ENCODE measurements at places on chromosomes 12 and 14.

DNA sequence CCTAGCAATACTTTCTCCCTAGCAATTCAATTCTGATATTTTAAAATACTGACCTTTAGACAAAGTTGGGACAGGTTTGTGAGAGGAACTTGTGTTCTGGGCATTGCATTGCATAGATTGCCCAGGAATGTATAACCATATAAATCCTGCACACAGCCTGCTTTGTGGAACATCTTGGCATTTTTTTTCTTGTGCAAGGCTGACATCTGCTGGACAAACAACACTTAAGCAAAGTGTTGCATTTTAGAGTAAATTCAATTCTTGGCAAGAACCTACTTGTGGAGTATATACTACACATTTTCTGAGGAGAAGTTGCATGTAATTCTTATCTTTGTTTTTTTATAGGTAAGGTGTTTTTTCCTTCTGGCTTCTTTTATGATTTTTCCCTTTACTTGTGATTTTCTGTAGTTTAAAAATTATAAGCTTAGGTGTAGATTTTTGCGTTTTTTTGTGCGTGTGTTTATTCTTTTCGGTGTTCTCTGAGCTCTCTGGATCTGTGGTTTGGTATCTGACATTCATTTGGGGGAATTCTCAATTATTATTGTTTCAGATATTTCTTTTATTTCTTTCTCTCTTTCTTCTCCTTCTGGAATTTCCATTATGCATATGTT, 26.4 kb downstream of the TESPA1 start:
- peak; percentile 28 for DNase-seq

GRCh38 chr14:105351920-105352851, 37.6 kb downstream of the PACS2 start:
- peak; percentile 88 for DNase-seq

GRCh38 chr14:71497645-71498086, 434.6 kb upstream of the RGS6 start:
- DNase-seq: no peak

- peak; percentile 55 for DNase-seq
Measured at GRCh38 chr12:116060764-116061163, 216.7 kb downstream of the MED13L start.

DNA sequence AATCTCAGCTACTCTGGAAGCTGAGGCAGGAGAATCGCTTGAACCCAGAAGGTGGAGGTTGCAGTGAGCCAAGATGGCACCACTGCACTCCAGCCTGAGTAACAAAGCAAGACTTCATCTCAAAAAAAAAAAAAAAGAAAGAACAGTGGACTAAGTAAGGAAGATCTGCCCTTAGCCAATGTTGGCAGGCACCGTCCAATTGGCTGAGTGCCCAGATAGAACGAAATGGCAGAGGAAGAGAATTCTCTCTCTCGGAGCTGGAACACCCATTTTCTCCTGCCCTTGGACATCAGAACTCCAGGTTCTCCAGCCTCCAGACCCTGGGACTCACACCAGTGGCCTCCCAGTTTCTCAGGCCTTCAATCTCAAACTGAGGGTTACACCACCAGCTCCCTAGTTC, 49.9 kb downstream of the ESR2 start:
- no peak for DNase-seq

GRCh38 chr14:75640876-75641275, 19.8 kb downstream of the ERG28 start:
- no peak for DNase-seq

DNA sequence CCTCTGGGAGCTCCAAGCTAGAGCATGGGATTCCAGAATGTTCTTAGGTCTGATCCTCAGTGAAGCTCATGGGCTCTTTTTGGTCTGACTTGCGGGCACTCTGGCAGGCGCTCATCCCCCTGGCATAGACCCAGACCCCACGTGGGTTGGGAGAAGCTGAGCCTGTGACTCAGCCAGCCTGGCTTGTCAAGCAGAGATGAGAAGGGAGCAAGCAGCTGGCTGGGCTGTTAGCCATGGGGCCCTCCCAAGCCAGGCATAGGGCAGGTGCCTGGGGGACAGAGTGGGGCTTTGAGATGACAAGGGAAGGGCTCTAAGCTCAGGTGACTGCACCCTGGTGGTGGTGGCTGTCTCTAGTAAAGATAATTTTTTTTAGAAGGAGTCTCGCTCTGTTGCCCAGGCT, 80.3 kb upstream of the NOS1 start:
- DNase-seq: no peak

DNA sequence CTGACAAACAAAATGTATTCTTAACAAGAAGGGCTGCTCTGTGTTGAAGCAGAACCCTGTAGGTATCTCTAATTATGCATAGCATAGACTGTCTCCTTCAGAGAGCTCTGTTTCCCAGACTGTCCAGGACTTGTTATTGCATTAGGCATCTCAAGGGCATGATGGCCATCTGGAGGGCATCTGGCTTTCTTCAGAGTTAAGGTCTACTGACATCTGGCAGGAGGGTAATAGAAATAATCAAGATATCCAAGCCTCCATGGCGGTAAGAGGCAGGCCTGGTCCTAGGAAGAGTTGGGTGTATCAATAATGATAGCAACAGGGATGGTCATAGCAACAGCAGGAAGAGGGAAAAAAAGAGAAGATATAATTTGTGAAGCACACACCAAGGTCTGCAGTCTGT, 161.2 kb downstream of the TTC8 start:
- DNase-seq: no peak

GRCh38 chr12:27733052-27733656, 22.5 kb downstream of the MRPS35 start:
- peak; percentile 17 for DNase-seq

GRCh38 chr12:120199025-120199424, 1.9 kb downstream of the RPLP0 start:
- no peak for DNase-seq

GRCh38 chr14:98791661-98792060, 480.3 kb downstream of the BCL11B start:
- DNase-seq: no peak

- DNase-seq: peak; percentile 93
Measured at GRCh38 chr14:102901633-102902032, 20.8 kb upstream of the AMN start.

GRCh38 chr14:80358112-80358511, 146.8 kb upstream of the DIO2 start:
- no peak for DNase-seq

DNA sequence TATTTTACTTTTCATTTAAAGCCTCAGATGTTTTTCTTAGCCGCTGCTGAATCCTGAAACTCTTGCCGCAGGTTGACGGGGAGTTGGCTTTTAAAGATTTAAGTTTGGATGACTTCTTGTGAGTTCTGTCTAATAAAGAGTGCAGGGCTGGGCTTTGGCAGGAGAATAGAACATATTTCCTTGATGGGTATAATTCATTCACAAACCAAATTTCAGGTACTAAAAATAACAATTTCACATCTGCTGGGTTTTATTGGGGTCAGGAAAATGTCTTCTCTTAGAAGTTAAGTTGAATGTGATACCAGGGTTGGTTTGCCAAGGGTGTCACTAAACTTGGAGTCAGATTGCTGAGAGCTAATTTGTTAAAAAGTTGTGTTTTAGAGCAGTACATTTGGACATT, 9.7 kb downstream of the SP1 start:
- no peak for DNase-seq

DNA sequence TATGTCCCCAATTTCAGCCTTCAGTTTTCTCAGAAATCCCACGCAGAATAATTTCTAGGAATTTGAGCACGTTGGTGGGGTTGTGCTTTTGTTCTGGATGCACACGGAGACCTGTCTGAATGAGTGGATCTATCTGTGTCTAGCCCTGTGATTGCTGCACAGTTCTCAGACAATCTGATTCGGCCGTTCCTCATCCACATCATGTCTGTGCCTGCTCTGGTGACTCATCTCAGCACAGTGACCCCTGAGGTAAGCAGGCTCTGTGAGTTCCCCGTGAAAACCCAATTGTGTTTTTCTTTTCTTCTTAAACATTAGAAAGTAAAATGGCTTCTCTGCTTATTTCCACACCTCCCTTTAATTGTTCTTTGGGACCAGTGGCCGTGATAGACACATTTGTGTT, 20.2 kb downstream of the UBE3B start:
- DNase-seq: no peak

DNA sequence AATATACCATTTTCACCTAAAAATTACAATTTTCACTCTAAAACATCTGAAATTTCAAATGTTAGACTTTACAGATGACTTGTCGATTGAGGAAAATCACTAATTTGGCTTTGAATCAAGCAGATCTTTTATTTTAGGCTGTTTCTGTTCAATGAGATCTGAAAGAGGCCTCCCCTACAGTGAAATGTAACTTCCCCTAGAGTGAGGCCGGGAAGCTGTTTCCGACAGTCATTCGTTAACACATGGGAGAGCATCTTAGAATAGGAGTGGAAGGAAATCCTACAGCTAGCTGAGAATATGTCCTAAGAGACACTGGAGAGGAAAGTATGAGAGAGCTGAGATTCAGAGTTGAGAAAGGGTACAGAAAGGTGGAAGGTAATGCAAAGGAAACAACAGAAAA, 5.7 kb upstream of the C14orf93 start:
- no peak for DNase-seq

- no peak for DNase-seq
Measured at GRCh38 chr14:91103116-91103515, 10.8 kb upstream of the DGLUCY start.

Data from naive B cell (primary cell).